ENCODE measurements at places on chromosomes 3 and 15.
A peak's percentile ranks its signal among the peaks of the same experiment; 100 is the strongest.

DNA sequence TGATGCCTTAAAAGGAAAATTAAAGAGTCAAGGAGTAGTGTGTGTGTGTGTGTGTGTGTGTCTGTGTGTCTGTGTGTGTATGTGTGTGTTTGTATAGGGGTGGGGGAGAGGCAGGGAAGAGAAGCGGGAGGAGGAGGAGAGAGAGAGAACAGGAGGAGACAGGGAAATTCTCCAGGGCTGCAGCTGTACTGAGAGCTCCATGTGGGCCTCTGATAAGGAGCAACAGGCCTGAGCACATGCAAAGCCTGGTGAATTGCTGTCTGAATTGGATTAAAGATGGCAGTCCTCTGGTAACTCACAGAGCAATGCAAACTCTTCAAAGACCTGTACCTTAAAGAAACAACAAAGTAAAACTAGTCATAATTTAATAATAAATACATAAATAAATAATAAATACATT, 70.6 kb downstream of the SEMA6D start:
- DNase-seq, result no peak

DNA sequence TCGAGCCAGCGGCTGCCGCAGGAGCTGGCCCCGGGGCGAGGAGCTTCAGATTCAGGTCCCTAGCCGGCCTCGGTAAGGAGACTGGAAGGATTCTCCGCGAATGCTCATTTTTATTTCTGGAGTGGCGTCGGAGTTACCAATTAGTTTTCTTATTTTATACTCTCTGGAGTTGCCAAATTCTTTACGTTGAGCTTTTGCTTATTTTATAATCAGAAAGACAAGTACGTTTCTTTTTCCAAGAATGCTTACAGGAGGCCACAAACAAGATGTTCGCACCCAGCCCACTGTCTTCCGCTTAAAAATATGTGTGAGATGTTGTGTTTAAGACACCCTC, 453 bp upstream of the GPR156 start:
- no peak for DNase-seq

- DNase-seq, result no peak
Measured at GRCh38 chr15:31252171-31252785, 74.4 kb upstream of the KLF13 start.

DNA sequence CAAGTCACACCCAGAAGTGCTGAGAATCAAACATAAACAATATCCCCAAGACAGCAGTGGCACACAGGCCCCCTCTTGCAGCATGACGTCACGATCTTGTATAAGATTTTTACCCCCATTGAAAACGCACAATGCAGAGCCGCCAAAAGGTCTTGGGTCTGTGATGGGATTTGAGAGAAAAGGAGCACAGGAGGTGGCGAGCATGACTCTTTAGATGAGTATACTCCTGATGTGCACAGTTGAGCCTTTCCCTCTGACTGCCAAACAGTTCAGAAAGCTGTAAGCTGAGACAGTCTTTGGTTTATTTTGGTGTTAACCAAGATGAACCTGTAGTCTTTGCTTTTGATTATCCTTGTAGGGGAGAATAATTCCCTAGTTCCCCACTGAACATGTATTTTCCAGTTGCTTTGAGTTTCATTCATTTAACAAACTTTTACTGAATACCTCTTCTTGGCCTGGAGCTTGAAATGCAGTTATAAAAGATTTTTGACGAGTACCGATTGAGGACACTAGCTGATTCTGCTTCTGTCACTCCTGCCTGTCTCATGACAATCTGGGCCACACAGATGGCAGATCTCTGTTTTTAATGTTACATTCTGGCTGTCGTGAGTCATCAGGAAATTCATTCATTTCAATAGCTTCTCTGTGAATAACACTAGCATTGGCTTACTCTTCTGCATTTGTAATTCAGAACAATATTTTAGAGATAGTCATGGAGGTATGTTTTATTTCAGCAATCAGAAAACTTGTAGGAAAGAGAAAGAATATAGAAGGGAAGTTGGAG, 28.9 kb downstream of the CFAP91 start:
- peak; percentile 10 for DNase-seq

GRCh38 chr3:30989276-30990030, 95.0 kb upstream of the GADL1 start:
- DNase-seq, result no peak

DNA sequence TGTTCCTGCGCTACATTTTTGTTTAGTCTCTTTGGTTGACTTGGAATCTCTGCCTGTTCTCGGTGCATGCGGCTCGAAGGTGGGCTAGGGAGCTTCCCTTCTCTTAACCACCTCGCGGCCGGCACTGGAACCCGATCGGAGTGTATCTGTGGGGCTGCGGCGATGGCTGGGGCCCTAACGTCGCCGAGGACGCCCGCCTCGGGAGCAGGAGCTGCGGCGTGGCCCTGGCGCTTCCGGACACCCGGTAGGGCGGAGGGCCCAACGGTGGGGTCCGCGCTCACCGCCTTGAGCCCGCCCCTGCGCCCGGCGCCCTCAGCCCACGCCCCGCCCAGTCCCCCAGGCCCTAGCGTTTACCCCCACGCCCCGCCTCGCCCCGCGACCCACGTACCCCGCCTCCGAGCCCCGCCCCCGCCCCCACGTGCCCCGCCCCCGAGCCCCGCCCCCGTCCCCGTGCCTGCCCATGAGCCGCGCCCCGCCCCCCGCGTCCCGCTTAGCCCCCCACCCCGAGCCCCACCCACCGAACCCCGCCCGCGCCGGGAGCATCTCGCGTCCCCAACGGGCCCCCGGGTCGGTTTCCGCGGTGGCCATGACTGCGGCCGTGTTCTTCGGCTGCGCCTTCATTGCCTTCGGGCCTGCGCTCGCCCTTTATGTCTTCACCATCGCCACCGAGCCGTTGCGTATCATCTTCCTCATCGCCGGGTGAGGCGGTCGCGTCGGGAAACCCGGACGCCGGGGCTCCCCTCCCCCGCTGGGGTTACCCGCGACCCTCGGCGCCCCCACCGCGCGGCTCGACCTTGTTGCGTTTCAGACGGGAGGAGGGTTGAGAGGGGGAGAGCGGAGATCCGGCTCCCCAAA, at the start of gene APH1B:
TSS of gene APH1B (plus strand) at position 568 of the 855 bp plus-strand sequence. CDS start at position 587, 19 bp downstream.
- DNase-seq, result peak; percentile 74

GRCh38 chr3:97825101-97825500, 3.3 kb downstream of the CRYBG3 start:
- DNase-seq, result no peak

DNA sequence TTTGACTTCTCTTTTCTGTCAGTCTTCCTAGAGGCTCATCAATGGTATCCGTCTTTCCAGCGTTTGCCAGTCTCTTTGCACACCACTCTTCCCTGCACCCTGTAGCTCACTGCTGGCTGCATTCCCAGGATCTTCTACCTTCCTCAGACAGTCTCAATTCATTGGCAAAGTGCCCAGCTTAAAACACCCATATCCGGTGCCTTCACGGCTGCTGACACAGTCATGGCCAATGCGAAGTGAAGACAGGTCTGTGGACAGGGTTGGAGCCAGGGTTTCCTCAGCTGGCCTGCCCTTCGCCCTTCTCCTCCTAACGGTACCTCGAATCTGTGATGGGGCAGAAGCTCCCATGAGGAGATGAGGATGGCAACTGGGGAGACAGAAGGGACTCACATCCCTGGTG, 36.1 kb downstream of the PTH1R start:
- peak; percentile 59 for DNase-seq

GRCh38 chr15:49115062-49115461, 40.3 kb downstream of the COPS2 start:
- DNase-seq, result no peak

GRCh38 chr15:73583544-73583943, 49.6 kb downstream of the NPTN start:
- DNase-seq, result no peak

DNA sequence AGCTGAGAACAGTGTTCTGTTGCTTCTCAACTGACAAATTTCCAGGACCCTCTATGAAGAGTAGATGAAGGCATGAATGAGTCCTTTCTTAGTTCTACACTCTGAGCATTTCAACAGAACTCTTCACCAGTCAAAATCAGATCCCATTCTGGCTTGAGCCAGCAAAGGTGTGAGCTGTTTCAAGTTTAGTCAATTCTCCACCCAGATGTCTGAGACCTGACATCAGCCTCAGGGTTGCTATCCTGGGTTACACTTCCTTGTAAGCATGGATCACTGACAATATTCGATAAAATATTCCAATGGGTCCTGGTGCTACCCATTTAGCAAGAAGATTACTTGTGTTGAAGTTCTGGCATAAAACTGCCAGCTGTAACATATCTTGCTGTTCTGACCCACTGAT, 97.6 kb upstream of the PPP2R3A start:
- no peak for DNase-seq

GRCh38 chr3:129738172-129738571, 131.7 kb upstream of the PLXND1 start:
- DNase-seq, result no peak

DNA sequence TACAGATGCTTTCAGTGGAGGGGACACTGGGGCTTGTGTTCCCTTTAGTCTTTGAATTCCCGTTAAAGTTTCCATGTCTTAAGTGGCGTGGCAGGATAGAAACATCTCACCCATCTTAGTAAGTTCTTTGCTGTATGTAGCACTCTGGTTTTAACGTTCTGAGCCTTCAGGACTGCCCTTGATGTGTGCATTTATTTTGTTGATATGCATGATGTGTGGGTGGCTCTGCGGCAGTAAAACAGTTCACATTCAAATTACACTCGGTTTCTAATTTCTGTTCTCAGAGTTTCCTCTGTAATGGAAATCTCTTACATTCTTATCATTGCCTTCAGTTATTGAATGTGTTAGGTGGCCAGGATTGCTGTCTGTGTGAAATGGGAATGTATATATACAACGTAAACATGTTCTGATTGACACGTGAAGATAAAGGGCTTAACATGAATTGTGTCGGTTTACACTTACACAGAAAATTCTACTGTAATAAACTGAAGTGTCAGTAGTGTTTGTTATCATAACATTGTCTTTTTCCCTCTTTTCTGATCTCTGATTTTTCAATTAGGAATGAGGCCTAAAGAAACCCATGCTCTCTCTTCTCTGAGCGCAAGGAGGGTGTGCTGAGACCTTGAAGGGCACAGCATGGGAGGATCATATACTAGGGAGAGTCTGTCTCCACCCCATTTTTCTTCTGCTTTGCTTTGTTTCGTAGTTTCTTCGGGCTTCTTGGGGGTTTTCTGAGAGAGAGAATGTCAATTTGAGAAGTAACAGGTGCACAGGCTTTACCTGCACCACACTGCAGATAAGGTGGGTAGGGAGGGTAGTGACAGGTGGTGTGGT, 51.5 kb downstream of the IGF1R start:
- DNase-seq, result no peak

DNA sequence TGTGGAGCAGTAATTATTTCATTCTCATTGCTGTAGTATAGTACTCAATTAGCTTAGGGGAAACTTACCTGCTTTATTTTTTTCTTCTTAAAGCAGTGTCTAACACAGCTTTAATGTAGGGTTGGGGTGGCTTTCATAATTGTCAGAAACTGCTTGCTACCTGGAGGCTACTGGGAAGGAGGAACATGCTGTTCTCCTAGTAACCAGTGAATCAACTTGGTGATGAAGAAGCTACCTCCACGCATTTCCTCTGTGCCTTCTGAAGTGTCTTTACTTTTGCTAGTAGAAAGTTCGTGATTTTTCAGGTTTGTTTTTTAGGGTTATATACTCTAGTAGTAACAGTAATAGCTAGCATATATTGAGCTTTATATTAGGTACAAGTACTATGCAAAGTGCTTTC, 11.5 kb downstream of the FEM1B start:
- no peak for DNase-seq

DNA sequence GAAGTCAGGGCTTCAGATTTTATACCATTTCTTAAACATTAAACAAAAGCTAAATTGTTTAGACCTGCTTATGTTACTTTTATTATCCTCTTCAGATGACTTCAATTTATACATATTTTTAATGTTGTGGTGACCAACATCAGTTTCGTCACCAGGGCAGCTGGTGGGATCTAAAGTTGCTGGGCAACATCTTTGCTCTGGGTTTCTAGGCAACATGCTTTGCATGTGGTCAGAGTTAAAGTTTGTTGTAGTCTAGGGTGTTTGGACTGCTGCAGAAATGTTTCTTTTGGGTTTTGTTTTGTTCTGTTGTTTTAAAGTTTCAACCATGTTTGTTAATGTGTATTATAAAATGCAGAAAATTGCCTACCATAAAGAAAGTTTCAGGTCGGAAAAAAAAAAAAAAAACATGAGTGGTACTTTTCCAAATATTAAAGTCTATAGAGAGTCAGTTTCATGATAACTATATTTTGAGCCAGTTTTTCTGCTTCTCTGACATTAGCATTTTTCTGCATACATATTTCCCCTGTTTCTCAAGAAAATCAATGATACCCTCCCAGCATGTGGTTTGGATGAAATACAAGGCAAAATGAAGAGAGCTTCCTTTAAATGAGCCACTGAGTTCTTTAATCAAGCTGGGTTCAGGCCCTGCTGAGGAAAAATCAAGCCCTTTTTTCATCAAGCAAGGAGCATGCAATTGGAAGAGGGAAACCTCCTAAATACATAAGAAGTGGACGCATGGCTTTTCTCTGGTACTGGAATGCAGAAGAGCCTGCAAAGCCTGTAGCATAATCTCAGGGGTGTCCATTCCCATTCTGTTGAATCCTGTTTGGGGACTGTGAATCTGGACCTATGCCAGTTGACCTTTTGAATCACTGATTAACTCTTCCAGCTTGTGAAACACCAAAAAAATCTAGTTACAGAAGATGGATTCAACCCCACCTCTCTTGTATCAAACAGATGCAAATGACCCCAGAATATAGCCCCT, 35.0 kb upstream of the VGLL3 start:
- DNase-seq, result no peak

- DNase-seq, result no peak
Measured at GRCh38 chr15:70766597-70766996, 3.2 kb upstream of the UACA start.

- peak; percentile 29 for DNase-seq
Measured at GRCh38 chr3:108477511-108478147, 32.8 kb downstream of the MYH15 start.

Data from HTR-8/SVneo (cell line).